Pulmonary artery endothelial cell (primary cell): ENCODE measurements at places on chromosomes 4 and X. TPM values are rescaled to one million over a fixed set of nuclear protein-coding genes. Genes with fewer than 3 reads are reported as not detected.

The RAB40A gene
- not detected in 2 replicates for total RNA-seq

- DNase-seq, result no peak
These were observed 17.2 kb upstream of the CCNI start for GRCh38 chr4:77092975-77093374.

- no peak for DNase-seq
These were observed 287.2 kb upstream of the CT83 start for GRCh38 chrX:116749943-116750342.

The SOX3 gene
- total RNA-seq, result not detected in 2 replicates

The EFHC2 gene
- under 0.01 TPM in 1 of 2 replicates, not detected in the other for total RNA-seq

The STBD1 gene
- total RNA-seq, result 2.6 TPM in 2 replicates

- DNase-seq, result no peak
These were observed 132.1 kb downstream of the SNCA start for GRCh38 chr4:89704651-89705395.

The LRRC66 gene
- 0.13 and 0.39 TPM in 2 replicates for total RNA-seq
